GF-D8 (cell line): ENCODE measurements at places on chromosomes 2 and 18.

DNA sequence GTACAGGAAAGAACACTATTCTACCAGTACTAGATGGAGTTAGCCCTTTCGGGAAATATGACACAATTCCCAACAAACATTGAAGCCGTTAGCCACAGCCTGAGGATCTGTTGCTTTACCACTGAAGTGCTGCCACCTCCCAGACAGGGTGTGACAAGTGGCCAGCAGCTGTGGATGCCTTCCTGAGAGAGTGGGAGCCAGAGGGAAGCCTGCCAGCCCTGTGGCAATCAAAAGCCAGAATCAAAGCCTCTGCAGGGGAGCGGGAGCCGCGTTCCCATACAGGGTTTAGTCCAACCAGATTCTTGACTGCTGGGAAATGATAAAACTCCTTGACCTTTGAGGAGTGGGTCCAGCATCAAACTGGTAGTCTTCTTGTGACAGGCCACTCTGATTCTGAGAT lies 38.0 kb downstream of the SLC4A1AP start:
- no peak for DNase-seq

GRCh38 chr2:160581035-160581434 lies 87.4 kb upstream of the RBMS1 start:
- DNase-seq = no peak

DNA sequence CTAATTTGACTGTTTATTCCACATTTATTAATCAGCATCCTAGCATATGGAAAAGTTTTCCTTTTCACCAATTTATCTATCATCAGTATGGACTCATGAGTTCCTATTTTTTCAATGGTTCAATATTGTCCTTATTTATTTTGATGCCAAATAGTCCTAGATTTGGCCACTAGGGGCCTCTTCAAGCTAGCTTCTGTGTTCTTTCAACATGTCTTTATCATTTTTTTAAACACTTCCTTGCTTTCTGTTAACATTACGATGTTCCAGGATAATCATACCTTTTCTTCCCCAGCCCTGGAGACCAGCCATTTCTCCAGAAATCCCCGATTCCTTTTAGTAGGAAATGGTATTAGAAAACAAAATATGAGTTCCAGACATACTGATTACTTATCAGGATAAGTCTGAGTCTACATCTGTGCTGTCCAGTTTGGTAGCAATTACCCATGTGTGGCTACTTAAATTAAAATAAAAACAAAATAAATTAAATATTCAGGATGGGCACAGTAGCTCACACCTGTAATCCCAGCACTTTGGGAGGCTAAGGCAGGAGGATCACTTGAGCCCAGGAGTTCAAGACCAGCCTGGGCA lies 70.6 kb downstream of the RPE start:
- peak; percentile 53 for DNase-seq

DNA sequence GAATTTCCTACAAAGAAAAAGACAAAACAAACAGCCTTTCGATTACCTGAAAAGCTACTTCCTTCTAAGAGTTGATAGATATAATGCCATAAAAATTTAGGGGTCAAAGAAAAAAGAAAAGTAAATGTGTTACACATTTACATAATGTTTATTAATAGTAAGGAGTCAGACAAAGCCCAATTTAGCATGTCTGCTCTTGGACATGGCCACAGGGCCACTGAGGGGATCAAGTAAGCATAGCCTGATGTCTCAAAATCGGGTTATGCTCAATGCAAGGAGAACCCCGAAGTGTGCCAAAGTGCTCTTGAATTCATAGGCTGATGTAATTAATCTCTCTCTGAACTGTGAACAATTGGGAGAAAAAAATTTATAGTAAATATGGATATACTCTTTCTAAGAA lies 61.6 kb downstream of the RTN4 start:
- DNase-seq = no peak

DNA sequence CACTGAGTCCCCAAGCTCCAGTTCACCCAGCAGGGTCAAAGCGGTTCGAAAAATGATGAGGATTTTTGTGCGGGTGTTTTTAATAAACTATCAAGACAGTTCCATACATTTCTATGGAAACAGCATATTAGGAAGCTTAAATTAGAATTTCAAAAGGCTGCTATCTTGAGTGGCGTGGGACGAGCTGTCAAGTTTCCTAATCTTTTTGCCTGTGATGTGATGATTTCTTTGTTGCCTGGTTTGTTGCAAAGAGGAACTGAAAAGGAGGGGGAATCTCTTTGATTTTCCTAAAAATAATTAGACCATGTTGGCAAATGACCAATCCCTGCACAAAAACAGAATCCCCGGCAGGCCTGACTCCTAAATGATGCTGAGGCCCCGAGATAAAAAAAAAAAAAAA lies 66.1 kb upstream of the ATG16L1 start:
- no peak for DNase-seq

DNA sequence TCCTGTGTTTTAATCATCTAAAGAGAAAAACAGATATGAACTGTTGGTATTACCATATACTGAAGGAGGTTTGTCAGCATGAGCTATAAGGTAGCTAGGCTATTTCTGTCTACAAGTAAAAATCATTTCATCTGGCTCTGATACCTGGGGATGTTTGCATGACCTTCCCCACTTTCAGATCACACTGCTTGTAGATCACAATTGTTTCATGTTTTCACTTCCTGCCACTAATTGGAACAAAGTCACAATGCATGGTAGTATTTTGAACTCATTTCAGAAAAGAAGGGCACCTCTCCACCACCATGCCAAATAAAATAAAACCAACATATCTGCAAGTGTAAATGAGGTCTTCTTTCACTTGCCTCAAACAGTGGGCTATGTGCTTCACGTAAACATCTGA lies 37.8 kb downstream of the NYAP2 start:
- no peak for DNase-seq

DNA sequence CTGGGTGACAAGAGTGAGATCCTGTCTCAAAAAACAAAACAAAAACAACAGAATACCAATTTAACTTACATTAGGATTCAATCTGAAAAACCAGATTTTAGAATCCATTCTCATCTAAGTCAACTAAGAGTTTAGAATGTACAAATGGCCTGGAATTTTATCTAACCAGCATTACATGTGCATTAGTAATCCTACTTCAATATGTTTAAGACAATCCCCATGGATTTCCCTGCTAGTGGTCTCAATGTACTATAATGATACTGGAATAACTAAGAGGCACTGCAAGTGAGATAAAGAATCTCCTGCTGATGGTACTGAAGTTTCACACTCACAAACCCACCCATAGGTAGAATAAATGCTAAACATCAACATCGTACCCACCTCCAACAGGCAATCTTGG lies 53.9 kb upstream of the DNER start:
- DNase-seq = no peak

- DNase-seq = peak; percentile 69
These were observed 37.7 kb downstream of the TGFA start for GRCh38 chr2:70515938-70516337.

DNA sequence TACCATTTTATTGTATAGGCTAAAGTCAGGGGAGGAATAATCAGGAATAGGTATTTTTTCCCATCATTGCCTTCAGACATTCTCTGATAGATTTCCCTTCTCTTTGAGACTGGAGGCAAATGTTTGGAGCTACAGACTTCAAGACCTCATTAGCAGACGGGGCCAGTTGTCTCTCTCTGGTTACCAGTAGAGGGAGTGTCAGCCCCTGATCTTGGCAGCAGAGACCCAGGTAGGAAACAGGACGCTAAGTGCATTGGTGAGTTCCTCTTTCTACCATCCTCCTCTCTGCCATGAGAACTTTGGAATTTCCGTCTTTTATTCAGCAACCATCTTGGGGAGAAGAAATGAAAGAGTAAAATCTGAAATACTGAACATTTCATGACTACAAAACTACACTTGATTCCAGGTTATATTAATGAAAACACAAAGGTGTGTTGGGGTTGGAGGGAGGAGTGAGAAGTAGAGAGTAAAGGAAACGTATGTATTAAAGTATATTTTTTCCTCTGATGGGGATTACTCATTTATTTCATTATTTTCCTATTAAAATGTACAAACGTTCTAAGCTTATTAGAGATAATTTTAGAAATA lies 186.2 kb upstream of the GCFC2 start:
- no peak for DNase-seq

DNA sequence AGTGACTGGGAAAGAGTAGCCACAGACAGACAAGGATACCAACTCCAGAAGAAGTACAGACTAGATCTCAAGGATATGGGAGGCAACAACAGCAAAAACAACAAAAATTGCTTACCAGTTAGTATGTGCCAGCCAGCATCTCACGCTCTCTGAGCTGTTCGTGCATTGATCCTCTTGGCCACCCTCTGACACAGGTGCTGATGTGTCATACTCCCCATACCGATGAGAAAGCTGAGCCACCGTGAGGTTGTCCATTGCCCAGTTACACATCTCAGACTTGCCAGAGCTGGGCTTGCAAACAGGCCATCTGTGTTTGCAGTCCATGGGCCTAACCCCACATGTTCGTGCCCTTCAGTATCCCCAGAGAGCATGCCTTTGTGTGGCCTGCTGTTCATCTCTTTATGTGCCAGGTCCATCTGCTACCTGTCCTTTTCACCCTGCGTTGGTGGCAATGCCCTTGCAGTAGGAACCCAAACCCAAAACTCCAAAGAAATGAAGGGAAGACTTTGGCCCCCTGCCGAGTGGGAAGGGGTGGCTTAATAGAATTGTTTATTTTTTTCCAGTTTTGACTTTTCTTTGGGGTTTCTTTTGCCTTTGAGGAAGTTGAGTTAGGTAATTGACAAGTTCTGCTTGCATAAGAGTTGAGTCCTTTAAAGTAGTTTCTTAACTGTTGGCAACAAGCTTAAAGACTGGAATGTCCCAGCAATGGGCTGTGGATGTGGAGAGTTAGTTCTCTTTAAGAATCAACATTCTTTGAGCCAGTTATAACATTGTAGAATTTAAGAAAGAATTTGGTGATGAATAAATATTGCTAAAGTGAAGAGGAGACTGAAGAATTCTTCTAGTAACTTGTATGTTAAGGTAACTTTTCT lies 46.7 kb downstream of the LYPD6B start:
- peak; percentile 29 for DNase-seq

DNA sequence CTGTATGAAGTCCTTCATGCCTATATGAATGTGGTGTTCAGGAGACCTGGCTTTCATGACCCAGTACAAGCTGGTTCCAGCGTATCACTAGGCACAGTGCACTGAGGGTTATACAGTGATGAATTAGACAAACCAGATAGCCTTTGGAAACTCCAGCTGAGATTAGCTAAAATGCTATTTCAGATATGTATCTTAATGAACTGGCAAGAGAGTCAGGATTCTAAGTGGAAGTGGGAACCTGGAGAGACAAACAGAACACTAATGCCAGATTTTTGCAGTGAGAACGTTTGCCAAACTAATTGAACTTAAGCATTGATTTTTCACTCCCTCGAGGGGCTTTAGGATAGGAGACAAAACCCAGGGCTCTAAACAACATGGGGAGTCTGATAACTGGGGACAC lies 66.1 kb upstream of the EMILIN2 start:
- no peak for DNase-seq

DNA sequence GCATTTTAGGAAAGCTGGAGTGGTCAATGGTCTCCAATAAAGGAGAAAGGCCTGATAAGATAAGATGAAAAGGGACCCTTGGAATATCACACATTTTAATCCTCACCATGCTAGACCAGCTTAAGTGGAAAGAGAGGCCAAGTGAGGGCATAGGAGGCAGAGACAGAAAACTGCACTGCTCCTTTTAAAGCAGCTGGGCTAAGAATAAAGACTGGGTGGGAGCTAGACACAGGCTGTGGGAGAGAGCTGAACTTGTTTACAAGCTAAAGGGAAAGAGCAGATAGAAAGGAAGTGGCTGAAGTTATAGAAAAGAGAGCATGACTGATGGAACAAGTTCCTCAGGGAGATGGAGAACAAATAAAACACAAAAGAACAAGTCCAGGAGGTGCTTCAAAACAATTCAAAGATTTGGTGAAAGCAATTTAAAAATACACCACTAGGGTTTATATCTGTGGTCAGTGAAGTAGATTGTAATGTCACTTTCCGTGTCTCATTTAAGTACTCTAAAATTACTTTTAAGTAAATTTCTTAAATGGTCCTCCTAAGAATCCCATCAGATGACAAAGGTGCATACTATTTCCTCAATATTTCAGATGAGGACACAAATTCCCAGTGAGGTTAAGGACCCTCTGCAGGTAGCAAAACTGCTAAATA lies 7.5 kb downstream of the COL5A2 start:
- no peak for DNase-seq

DNA sequence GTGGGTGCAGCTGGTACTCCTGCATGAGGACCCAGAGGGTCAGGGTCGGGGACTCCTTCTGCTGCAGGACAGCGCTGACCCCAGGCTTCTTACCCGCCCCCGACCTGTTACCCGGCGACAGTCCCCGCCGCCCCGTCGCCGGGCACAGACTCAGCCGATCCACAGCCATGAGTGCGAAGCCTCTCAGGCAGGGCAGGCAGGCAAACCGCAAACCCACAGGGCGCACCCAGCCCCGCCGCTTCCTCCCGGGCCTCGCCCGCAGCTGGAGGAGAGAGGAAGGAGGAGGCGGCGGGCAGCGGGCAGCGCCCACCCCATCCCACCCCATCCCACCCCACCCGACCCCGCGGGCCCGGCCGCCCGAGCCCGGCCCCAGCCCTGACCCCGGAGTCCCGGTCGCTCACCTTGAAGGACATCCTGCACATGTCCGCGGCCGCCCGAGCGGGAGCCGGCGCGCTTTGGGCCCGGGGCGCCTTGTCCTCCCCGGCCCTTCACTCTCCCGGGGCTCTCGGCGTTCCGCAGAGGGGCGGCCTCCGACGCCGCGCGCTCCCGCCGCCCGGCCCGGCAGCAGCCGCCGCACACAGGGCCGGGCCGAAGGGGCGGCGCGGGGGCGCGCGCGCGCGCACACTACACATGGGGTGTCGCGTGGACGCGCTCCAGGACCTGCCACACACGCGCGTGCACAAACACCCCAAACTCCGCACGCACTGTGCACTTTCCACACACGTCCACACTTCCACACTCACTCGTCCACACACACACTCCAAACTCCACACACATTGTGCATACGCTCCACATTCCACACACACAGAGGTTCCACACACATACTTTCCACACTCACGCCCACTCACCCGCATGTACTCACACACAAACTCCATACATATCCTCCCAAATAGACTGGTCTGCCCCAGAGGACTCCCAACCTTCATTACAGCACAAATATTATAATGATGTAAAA lies at the start of gene ANKRD29:
TSS of gene ANKRD29 (minus strand) at position 603 of the 955 bp plus-strand sequence. CDS start at position 422, 181 bp downstream.
- DNase-seq = no peak
